ENCODE measurements at places on chromosomes 16 and 17.

DNA sequence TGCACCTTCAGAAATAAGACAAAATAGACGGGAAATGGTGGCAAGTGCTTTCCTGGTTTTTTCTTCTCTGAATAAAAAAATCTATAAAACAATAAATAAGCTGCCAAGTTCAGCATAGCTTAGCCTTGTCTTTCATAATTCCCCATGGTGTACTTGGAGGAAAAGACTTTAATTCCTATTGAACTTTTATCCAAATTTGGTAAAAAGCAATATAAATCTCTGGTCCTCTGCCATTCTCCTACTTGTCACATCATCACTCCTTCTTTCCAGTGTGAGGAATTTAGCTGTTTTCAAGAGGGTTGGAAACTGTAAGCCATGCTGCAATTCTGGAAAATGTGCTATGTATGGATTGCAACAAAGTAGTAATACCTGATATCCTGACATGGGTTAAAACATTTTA is 551.8 kb upstream of the KIF2B start:
- DNase-seq, result no peak

- no peak for DNase-seq
These were observed 1.2 kb downstream of the COA3 start for GRCh38 chr17:42797067-42798007.

- DNase-seq, result no peak
These were observed 12.0 kb downstream of the EEF2K start for GRCh38 chr16:22217890-22218730.

GRCh38 chr16:27205423-27206065 is 2.2 kb downstream of the KDM8 start:
- no peak for DNase-seq

DNA sequence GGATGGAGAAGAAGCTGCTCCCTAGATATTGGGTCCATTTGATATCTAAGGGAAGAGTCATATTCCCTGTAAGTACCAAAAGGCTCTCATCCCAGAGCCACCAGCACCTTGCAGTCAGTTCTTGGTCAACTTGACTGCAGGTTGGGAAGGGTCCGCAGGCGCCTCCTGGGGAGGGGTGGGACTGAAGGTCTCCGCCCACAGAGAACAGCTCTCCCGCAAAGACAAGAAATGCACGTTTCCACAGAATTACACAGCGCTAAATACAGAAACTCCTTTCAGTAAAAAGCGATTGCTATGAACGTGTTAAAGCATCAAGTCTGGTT is 864 bp upstream of the CTCF start:
- DNase-seq, result no peak

DNA sequence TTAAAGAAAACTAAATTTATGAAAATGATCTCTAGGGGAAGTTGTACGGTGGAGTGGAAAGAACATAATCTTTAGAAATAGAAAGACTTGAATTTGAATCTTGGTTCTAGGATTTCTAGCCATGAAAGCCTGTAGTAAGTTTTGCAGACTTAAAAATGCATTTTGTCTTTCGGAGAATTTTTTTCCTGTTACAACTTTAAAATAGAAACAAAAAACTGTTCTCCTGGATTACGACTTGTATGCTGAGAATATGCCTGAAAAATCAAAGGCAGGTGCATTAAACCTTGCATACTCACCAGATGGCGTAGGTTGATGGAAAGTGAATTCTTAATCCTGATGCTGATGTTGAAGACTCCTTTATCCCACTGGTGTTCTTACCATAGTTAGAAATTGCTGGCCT is 7.5 kb upstream of the MPHOSPH6 start:
- no peak for DNase-seq
